Neural crest cell (in vitro differentiated cells): ENCODE measurements at places on chromosomes 1 and 21. TPM values are rescaled to one million over a fixed set of nuclear protein-coding genes. Genes with fewer than 3 reads are reported as not detected.

Gene ACOT11
- 2.7 and 3.1 TPM in 2 replicates for total RNA-seq

Gene NRAS
- total RNA-seq, result 64.8 and 66.0 TPM in 2 replicates

Gene AIDA
- 71.6 and 74.5 TPM in 2 replicates for total RNA-seq

Gene S100A6
- total RNA-seq, result not detected in 2 replicates

Gene ATPAF1
- total RNA-seq, result 67.8 and 69.3 TPM in 2 replicates

Gene EGLN1
- total RNA-seq, result 21.6 and 24.4 TPM in 2 replicates

Gene PEAR1
- 6.8 and 6.9 TPM in 2 replicates for total RNA-seq

Gene ATP5PO
- 231 and 234 TPM in 2 replicates for total RNA-seq

Gene TIAM1
- 53.6 and 54.8 TPM in 2 replicates for total RNA-seq

Gene LPGAT1
- 28.5 and 30.3 TPM in 2 replicates for total RNA-seq

Gene SLC25A34
- 2.9 and 3.3 TPM in 2 replicates for total RNA-seq

Gene ECE1
- total RNA-seq, result 38.3 and 40.3 TPM in 2 replicates

Gene PGBD5
- 16.3 and 19.7 TPM in 2 replicates for total RNA-seq

Gene ZBTB8B
- 3.1 and 3.3 TPM in 2 replicates for total RNA-seq

Gene SPATA46
- not detected in 2 replicates for total RNA-seq

Gene BNIPL
- 0.79 and 1.1 TPM in 2 replicates for total RNA-seq

Gene OR2T29
- not detected in 2 replicates for total RNA-seq

Gene TMEM201
- 40.7 and 41.4 TPM in 2 replicates for total RNA-seq

Gene SLC1A7
- not detected in 2 replicates for total RNA-seq

Gene KRTAP19-8
- total RNA-seq, result not detected in 2 replicates

Gene SPEN
- total RNA-seq, result 66.5 and 69.4 TPM in 2 replicates

Gene UBQLN4
- total RNA-seq, result 70.4 and 78.0 TPM in 2 replicates

Gene VANGL2
- total RNA-seq, result 106 and 109 TPM in 2 replicates

Gene PRPF38A
- 81.1 and 83.6 TPM in 2 replicates for total RNA-seq

Gene S100PBP
- 55.0 and 55.7 TPM in 2 replicates for total RNA-seq

Gene NPPA
- total RNA-seq, result not detected in 2 replicates

Gene DENND4B
- total RNA-seq, result 71.6 and 75.2 TPM in 2 replicates

Gene CTBS
- total RNA-seq, result 3.6 and 3.8 TPM in 2 replicates

Gene LRRC38
- not detected in 2 replicates for total RNA-seq

Gene EVA1B
- total RNA-seq, result 24.8 and 28.5 TPM in 2 replicates

Gene POU2F1
- 40.1 and 52.6 TPM in 2 replicates for total RNA-seq

Gene EFCAB7
- 10.6 and 11.0 TPM in 2 replicates for total RNA-seq

Gene S100A16
- 5.3 and 7.1 TPM in 2 replicates for total RNA-seq

Gene KCNN3
- 0.84 and 1.1 TPM in 2 replicates for total RNA-seq

Gene TNFAIP8L2
- not detected in 2 replicates for total RNA-seq

Gene ADAM30
- total RNA-seq, result not detected in 2 replicates

Gene KRTAP19-3
- total RNA-seq, result not detected in 2 replicates

Gene BCL2L15
- total RNA-seq, result 0.71 and 0.84 TPM in 2 replicates

Gene SELENBP1
- 35.9 and 36.2 TPM in 2 replicates for total RNA-seq

Gene GJA4
- 20.2 and 22.3 TPM in 2 replicates for total RNA-seq

Gene PER3
- total RNA-seq, result 5.3 and 5.6 TPM in 2 replicates

Gene FAAH
- 16.2 and 17.4 TPM in 2 replicates for total RNA-seq

Gene STUM
- 0.86 and 1.1 TPM in 2 replicates for total RNA-seq

Gene BTG3
- total RNA-seq, result 35.9 and 39.4 TPM in 2 replicates

Gene ADORA1
- total RNA-seq, result 1.9 and 2.0 TPM in 2 replicates
